ENCODE measurements at places on chromosomes 6 and 20.

- DNase-seq: no peak
Measured at GRCh38 chr6:138337076-138337475, 40.6 kb upstream of the SMIM28 start.

DNA sequence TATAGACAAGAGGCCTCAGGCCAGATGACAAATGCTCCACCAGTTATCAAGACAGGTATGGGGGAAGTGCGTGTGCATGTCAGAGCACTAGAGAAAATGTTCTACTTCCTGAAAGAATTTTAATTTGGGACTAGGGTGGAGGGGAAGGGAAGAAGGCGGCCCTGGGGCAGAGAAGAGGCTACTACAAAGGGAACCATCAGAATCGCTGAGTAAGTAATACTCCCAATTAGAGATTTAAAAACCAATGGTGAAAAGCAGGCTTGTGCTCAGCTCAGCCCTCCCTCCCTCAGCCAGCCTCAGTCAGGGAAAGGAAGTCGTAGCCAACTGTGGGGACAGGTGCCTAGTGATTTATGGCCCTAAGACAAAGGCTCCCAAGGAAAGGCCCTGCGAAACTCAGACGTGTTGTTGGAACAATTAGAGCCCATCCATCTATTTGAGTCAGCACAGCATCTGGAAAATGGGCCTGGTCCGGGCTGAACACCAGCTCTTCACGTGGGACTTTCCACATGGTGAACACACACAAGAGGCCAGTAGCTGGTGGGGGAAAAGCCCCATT is 15.0 kb upstream of the MAFB start:
- DNase-seq: no peak

DNA sequence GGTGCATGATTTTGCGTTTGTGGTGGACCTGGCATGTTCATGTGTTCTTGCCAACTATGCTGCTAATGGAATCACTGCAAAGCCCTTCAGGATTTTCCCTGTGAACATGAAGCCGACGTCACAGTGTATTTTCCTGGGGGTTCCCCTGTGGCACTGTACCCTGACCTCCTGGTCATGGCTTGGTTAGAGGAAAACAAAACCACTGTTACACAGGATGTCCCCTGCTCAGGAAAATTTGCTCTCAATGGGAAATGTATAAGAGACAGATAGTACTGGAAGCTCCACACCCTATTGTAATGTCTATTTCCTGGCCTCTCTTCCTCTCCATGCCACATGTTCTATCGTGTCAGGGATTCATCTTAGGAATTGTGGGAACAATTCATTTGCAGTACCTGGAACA is 19.7 kb downstream of the TSHZ2 start:
- no peak for DNase-seq

DNA sequence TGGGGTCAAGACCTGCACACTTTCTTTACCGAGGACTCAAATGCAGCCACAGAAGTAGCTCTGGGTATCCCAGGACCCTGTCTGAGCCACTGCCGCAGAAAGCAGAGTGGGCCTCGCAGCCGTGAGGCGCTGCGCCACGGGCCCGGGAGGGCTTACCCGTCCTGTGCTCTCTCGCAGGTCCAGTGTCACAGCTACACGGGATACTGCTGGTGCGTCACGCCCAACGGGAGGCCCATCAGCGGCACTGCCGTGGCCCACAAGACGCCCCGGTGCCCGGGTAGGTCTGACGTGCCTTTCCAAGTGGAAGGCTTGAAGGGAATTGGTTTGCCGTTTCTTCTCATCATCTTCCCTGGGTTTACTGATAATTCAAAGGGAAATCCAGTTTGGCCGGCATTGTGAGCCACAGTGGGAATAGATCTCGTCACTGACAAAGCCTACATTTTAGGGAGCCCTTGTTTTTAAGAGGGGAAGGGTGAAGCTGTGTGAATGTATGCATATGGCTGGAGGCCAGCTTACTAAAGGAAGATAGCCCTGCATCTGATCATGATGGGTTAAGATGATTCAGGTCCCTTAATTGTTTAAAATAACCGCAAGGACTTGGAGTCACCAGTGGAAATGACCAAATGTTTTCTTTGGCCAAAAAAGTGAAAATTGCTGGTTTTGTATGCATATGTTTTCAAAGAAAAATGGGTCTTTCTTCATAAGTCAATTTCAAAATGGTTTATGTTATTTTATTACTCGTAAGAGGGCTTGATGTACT is 86.6 kb downstream of the SMOC2 start:
- no peak for DNase-seq

- no peak for DNase-seq
Measured at GRCh38 chr6:25448965-25449538, 169.9 kb downstream of the CARMIL1 start.
